ENCODE measurements at places on chromosomes 1 and 21.

- DNase-seq, result no peak
Measured at GRCh38 chr1:234500269-234500668, 21.3 kb upstream of the TARBP1 start.

- DNase-seq, result no peak
Measured at GRCh38 chr21:25862596-25862995, 127.8 kb downstream of the GABPA start.

DNA sequence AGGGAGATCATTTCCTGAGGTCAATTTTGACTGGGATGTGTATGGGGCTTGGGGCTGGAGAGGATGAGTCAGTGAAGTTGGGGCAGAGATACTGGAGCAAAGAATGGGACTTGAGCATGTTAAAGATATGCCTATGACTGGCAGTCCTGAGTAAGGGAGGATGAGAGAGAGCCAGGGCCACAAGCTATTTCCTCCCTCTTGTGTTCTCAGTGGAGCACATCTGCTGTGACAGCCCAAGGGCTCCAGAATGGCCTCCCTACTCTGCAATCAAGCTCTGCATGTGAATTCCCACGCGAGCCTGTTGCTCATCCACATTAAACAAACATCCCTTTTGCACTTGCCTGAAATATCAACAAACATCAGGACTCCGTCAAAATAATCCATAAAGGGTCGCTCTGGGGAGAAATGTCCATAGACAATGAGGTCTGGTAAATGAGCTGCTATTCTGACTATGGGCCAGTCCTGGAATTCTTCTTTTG lies 9.2 kb downstream of the ADCY10 start:
- no peak for DNase-seq

DNA sequence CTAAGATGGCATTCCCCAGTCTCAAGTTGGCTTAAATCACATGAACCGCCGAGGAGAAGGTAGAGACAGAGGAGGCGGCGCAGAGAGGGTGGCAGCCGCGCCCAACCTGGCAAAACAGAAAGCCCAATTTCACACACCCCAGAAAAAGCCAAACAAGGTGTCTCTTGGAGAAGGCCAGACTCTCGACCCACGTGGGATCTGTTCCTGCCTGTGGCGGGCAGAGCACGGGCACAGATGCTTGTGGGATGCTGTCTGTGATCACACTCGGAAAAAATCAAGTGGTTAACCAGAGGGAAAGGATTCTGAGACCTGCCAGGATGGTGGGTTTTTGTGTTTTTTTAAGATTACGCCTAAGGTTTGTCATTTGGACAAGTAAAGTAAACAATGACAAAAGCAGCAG lies 80.7 kb downstream of the MRPL37 start:
- DNase-seq, result no peak

GRCh38 chr1:1946540-1946939 lies 27.5 kb upstream of the TMEM52 start:
- no peak for DNase-seq

DNA sequence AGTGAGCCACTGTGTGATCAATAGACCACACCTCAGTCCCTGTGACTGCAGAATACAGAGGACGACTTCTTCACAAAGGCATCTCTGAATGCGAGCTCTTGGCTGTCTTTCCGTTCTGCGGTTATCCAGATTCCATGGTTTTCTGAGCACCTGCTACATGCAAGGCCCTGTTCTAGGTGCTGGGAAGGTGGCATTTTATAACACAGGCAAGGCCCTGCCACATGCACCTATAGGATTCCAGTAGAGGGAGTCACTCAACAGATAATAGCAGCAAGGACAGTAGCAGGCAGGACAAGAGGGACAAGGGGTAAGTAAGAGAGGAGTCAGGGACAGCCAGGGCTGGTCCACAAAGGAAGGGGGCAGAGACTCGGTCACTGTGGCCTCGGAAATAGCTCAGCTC lies 9.0 kb downstream of the URB1 start:
- no peak for DNase-seq

- no peak for DNase-seq
Measured at GRCh38 chr1:154483941-154484803, 17.8 kb upstream of the TDRD10 start.

DNA sequence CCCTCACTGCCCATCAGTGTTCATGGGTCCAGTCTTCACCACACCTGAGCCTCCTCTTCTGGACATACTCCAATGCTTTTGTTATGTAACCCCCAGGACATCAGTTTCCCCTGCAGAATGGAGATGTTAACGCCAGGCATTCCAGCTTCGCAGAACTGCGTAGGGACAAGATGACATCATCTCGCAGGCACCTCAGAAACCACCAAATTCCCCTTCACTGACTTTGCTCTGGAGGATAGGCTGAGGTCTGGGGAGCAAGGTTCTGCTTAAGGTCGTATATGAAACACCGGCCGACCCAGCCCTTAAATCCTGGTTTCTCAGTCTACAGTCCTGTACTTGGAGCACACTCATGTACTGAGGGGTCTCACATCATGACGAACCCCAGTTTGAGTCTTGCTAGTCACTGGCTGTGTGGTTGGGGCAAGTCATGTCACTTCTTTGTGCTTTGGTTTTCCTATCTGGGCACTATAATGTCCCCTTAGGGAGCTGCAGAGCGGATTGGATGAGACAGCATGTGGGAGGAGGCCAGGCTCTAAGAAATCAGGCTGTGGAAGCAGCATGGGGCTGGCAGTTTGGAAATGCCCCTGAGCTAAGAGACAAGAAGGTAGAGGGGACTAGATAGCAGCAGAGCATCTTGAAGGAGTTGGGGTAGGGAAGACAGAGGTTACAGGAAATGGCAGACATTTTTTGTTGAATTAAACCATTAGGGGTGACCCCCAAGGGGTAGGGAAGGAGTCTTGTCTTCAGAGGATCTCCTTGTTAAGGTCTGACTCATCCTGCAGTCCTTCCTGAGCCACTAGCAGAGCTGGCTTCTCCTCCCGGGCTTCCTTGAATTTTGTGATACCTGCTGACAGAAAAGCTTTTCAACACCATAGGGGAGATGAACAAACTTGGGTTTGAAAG lies 138.3 kb downstream of the FOXD2 start:
- DNase-seq, result no peak

- DNase-seq, result no peak
Measured at GRCh38 chr1:83097715-83098114, 901.2 kb downstream of the TTLL7 start.

- DNase-seq, result no peak
Measured at GRCh38 chr1:216820345-216820744, 97.1 kb upstream of the ESRRG start.

- no peak for DNase-seq
Measured at GRCh38 chr1:212713465-212714136, 14.0 kb upstream of the BATF3 start.

DNA sequence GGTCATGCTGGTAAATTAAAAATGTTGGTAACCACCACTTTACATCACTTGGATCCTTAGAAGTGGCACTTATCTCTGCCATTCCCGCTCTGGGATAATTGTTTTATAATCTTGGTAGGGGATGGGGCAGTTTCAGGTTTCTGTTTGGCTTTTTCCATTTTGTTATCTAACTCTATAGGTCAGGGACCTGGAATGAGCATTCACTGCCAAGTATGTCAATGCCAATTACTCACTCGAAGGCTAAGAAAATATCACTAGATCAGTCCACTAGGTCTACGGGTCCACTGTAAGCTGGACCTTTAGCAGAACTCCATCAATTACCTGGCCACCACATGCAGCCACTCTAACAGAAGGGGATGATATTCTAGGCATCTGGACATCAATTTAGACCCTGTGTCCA lies 4.5 kb upstream of the DIP2A start:
- DNase-seq, result no peak

DNA sequence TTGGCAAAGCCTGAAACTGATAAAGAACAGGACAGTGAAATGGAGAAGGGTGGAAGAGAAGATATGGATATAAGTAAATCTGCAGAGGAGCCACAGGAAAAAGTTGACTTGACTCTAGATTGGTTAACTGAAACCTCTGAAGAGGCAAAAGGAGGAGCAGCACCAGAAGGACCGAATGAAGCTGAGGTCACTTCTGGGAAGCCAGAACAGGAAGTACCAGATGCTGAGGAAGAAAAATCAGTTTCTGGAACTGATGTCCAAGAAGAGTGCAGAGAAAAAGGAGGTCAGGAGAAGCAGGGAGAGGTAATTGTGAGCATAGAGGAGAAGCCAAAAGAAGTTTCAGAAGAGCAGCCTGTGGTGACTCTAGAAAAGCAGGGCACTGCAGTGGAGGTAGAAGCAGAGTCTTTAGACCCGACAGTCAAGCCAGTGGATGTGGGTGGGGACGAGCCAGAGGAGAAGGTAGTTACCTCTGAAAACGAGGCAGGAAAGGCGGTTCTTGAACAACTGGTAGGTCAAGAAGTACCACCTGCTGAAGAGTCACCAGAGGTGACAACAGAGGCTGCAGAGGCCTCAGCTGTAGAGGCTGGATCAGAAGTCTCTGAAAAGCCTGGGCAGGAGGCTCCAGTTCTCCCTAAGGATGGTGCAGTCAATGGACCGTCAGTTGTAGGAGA lies 16.3 kb downstream of the CCDC17 start:
- DNase-seq, result no peak

GRCh38 chr1:6205849-6206519 lies at the start of gene RNF207:
TSS of gene RNF207 (plus strand) at chr1:6206119. CDS start at chr1:6206536, 417 bp downstream.
- peak; percentile 83 for DNase-seq

GRCh38 chr1:98327220-98327861 lies 334.2 kb upstream of the SNX7 start:
- no peak for DNase-seq

DNA sequence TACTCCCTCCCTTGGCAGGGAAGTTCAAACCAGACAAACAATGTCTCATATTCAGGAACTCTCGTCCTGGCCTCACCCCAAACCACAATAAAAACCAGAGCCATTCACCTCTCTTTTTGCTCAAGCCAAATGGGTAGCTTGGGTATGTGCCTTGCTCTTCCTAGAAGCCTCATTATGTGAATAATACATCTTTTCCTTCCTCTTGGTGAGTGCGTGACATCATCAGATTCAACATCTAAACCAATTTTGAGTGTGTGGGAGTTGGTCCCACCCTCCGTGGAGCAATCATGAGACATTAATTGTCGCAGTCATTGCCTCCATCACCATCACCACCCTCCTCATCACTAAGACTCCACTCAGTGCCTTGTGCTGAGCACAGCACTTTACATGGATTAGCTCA lies 482.9 kb downstream of the PTPRU start:
- no peak for DNase-seq

DNA sequence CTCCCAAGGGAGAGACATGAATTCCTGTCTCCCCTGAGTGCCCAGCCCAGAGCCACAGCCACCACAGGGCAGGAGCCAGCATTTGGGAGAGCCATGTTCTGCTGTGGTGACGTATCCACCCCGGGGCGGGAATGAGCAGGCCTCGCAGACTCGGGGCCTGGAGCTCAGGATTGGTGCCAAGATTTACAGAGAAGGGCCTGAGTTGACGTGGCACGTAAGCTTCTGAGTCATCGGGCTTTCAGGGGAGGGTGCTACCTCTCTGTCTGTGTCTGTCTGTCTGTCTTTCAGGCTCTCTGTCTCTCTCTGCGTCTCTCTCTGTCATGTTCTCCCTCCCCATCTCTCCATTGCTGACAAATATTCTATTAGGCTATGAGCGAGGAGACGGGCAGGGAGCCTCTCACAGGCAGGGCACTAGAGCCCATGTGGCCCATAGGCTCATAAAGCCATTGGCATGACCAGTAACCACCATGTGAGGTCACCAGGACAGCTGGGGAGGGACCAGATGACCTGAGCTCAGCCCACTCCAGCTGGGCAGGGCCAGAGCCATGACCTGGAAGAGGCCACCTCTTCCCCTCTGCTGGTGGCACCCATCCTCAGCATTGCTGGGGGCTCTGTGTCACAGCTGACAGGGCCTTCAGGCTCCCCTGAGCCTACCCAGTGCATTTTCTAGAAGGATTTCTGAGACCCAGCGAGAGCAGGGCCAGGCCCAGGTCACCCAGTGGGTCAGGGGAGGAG lies 300.0 kb upstream of the VAMP3 start:
- DNase-seq, result peak; percentile 80

- DNase-seq, result no peak
Measured at GRCh38 chr1:221025956-221026355, 146.7 kb downstream of the HLX start.

DNA sequence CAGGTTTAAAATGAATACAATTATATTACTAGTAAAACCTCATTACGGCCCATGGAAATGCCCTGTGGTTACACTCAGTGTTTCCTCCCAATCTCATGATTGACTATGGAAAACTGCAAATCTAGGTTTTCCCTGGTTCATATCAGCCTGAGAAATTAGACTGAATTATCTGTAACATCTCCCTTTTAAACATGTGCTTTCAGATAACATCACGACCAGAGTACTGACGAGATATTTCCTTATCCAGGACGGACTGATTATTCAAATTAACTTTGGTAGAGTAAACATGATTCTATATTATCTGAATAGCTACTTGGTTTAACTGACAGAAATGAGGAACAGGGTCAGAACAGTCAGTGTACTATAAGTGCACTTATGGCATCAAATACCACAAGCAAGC lies 82.3 kb downstream of the RGS7 start:
- no peak for DNase-seq

DNA sequence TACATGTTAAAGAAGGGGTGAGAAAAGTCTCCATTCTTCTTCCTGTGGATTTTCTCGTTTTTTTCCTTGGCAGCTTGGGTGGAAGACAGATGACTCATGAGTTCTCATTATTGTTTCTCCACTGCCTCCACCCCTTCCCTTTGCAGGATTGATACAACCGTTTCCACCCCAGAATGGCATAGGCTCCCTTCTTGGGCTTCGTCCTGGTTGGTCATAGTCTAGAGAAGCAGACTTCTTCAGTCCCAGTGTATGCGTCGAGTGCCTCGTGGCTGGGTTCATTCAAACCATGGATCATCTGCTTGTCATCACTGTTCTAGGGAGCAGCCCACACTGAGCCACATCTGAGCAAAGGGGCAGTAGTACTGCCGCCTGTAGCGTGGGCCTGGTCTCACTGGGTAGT lies 13.7 kb downstream of the PTGFRN start:
- DNase-seq, result no peak

- DNase-seq, result no peak
Measured at GRCh38 chr1:202061055-202061454, 50.7 kb downstream of the ELF3 start.

GRCh38 chr1:20586953-20587660 lies 1.8 kb upstream of the CDA start:
- DNase-seq, result peak; percentile 62

- no peak for DNase-seq
Measured at GRCh38 chr1:18868354-18868753, 8.9 kb upstream of the TAS1R2 start.

DNA sequence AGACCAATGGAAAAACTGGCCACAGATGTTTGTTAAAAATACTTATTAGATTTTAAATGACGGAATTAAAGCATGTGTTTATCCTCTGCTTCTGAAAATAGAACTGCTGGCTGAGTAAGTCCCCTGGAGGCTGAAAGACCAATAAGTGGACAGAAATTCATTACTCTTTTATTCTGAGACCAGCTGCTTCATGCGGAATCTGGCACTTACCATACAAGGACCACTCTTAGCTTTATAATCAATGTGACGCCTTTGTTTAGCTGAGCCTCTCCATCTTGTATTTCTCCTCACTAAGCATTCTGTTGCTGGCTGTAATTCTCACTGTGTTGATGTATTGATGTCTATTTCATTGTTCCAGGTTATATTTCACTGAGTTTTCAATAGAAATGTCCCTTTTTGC lies 6.3 kb upstream of the EXO1 start:
- DNase-seq, result no peak

GRCh38 chr1:156860113-156860627 lies 495 bp upstream of the NTRK1 start:
- DNase-seq, result no peak
